ENCODE measurements at places on chromosomes 16 and 17.

DNA sequence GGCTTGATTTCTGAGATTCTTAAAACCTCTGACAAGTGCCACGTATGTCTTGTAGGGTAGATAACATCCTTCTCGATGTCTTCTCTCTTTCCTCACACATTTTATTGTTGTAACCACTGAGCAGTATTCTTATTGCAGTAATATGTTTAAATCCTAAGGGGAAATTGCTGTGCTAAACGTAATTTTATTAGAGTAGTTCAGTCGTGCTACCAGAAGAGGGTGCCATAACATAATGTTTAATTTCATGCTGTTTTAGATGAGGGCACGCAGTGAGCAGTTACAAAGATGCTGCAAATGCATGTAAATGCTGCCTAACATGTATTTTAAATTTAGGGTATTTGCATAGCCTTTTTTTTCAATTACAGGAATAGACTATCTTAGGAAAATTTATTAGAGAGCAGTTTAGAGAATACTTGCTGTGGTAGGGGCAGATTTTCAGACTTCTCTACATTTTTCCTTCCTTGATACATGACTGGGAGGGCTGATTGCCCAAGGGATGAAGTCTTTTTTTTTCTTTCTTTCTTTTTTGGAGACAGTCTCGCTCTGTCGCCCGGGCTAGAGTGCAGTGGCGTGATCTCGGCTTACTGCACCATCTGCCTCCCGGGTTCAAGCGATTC lies 51.7 kb downstream of the GAN start:
- DNase-seq = no peak

DNA sequence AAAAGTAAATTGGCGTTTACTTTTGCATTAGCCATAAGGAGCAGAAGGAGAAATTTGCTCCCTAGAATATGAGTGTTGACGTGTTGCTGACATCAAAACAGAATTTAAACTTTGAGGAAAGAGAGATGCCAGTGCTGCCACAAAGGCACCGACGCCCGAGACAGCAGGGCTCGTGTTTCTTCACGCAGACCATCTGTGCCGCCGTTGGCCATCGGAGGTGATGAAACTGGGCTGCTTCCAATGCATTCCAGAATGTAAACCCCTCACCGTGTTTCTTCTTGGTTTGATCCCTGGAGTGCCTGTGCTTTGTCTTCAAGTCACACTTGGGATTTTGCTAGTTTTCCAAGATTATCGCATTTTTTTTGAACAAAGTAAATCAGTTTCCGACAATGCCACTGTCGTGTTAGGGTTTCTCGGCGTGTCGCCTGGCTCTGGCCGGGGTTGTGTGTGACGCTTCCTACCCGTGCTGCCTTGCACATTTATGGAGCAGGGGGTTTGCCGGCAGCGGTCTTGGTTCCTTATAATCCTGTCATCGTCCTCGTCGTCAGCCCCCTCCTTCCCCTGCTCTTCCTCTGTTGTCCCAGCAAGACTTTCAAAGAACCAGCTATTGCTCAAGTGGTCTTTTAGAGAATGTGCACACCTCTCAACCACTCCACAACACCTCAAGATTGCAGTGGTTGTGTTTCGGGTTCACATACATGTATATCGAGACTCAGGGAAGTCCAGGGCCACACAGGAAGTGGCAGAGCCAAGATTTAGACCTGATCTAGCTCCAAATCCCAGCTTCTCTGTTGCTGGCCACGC lies 103.9 kb downstream of the METRNL start:
- DNase-seq = no peak

GRCh38 chr16:86751076-86752030 lies 173.0 kb downstream of the FOXL1 start:
- peak; percentile 57 for DNase-seq

GRCh38 chr17:3900646-3901045 lies 7.8 kb upstream of the CAMKK1 start:
- no peak for DNase-seq

- DNase-seq = no peak
Measured at GRCh38 chr16:86228713-86229112, 281.6 kb upstream of the FOXF1 start.

- DNase-seq = no peak
Measured at GRCh38 chr17:6700948-6701307, 12.2 kb downstream of the SLC13A5 start.
